Endothelial cell (in vitro differentiated cells): ENCODE measurements at places on chromosomes 4 and X.

DNA sequence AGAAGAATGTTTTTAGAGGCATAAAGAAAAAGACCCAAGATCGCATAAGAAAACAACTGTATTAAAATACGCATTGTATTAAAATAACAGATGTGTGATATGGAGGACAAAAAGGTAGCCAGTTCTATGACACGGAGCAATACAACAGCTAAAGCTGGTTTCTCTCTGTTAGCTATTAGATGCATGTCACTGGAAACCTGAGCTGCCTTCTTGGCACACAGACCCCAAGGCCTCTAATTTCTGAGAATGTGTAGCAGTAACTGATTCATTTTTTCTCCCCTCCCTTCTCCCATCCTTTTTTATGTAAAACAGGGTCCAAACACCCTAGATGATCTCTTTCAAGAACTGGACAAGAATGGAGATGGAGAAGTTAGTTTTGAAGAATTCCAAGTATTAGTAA lies 4.1 kb downstream of the S100G start:
- DNase-seq = no peak

DNA sequence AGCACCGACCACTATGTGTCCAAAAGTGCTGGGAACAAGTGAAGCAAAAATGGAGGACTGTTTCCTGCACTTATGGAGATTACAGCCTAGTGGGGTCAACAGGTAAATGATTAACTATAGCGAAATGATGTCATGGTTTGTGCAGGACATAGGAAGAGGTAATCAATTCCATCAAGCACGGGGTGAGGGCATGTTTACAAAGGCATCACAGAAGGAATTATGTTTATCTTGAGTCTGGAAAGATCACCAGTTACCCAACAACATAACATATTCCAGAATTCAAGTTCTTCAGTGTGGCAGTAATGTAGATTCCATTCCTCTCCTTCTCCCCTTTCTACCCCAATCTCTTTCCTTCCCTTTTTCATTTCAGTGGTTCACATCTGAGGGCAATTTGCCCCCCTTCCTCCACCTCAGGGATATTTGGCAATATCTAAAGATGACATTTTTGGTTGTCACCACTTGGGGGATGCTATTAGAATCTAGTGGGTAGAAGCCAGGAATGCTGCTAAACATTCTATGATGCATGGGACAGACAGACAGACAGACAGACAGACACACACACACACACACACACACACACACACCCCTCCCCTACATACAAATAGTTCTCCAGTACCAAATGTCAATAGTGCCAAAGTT lies 24.1 kb downstream of the FAM47E start:
- DNase-seq = no peak

- no peak for DNase-seq
Measured at GRCh38 chrX:154542723-154543424, 3.8 kb downstream of the G6PD start.

DNA sequence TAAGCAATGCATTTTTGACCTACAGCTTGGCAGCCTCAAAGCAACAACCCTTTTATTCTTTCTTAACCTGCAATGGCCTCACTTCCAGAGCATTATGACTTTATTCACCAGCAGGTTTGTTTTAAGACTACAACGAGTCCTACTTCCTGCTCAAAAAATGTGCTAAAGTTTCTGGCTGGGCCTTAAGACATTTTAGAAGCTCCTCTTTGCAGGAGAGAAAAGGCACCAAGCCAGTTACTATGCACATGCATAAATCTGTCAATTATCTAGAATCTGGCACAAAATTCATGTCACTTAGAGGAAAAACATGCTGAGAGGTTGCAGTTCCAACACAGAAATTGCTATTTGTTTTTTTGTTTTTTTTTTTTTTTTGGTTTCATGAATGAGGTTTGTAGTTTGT lies 223.0 kb upstream of the EPHA5 start:
- DNase-seq = no peak

DNA sequence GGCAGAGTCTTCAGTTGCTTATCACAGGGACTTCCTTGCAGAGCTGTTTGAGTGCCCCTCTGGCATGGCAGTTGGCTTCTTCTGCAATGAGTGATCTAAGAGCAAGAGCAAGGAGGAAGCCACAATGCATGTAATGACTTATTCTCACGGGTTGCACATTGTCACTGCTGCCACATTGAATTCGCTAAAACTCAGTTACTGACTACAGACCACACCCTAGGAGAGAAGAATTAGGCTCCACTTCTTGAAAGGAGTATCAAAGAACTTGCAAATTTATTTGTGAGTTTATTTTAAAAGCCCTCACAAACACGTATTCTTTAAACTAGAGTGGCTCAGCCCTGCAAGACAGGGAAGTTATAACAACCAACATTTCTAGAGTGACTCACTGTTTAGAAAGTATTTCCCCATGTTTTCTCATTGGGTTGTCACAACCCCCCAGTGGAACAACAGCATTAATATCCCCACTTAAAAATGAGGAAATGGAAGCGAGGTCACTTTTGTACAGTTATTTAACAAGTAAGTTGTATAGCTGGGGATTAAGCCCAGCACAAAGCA lies 32.4 kb upstream of the RBPJ start:
- no peak for DNase-seq

GRCh38 chr4:126448086-126448845 lies 1133.5 kb downstream of the FAT4 start:
- no peak for DNase-seq

DNA sequence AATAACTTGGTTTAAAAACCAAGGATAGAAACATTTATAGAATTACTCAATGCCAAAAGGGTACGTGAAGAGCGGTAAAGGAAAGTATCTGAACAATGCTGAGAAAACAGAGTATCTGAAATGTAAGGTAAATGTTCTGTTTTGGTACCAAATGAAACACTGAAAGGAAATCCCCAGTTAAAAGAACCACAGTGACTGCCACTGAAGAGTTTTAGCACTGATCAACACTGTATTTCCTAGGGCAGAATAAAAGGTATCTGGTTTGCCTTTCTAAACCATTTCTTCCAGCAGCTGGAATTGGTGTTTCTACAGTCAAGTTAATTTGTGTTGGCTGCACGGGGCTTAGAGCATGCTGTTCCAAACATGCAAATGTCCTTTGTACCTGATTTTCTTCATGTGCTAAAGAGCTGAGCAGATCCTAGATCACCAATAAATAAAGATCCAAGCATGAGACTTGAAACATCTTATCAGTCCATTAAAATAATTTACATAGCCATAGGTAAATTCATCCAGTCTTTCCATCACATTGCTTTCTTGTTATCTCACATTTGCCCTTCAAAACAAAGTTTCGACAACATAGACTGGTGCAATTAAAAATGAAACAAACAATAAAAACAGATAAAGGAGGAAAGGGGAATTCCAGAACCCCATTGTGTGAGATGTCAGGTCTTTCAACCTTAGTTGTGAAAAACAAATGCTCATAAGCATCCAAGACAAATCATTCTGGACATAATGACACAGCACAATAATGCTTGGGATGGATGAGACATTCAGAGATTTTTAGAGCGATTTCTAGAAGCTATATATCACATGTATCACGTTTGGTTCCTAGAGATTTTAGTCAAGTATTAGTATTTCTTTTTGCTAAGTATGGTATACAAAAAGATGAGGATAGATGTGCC lies 38.6 kb downstream of the MFAP3L start:
- DNase-seq = no peak

- no peak for DNase-seq
Measured at GRCh38 chr4:139912445-139912844, 241.5 kb downstream of the MAML3 start.

DNA sequence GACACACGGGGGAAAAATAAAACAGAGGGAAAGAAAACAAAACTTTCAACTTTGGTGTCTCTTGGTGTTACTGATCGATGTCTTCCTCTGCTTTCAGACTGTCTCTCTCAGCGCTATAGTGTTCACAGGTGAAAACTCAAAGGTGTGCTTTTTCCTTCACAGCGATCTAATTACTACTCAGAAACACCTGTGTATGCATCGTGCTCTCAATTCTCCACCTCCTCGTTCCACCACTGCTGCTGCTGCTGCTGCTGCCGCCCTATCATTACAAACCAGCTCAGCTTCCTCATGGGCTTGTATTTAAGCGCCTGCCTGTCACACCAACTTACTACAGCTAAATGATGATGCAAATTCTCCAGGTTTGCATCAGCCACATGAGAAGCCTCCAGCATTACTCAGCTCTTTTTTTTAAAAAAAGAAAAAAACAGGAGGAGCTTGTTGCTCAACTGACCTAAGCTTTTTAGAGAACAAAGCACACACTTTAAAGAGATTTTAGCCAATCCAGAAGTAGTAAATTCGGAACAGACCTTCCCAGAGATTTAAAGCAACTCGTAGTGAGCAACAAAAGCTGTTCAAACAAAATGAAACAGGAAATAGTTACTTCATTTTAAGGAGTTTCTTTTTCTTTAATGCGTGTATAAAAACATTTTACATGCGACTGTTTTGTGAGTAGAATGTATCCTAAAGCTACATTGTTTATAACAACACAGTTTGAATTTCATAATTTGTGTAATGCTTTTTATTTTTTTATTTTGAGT lies at the start of gene SLC7A11:
Gene SLC7A11 (minus strand): TSS at position 274 of the 758 bp plus-strand sequence. CDS start 280 bp downstream, outside the sequence.
- peak; percentile 49 for DNase-seq

GRCh38 chr4:111628437-111628836 lies 516.8 kb upstream of the FAM241A start:
- no peak for DNase-seq

GRCh38 chrX:45524805-45525204 lies 324.1 kb upstream of the DIPK2B start:
- no peak for DNase-seq

DNA sequence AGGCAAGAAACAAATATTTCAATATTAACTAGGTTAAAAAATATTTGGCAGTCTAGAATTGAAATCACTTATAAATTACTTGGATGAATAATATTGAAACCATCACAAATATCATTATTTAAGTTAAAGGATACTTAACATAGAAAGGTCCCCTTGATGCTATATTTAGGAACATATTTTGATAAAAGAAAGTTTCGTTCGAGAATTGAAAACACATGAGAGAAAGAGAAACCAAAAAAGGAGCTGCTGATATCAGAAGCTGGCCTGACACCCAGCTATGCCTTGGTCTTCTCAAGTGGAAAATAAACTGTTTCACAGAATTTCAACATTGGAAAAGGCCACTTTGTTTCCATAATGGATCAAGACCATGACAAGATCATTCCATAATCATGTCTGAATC lies 762.4 kb downstream of the DMD start:
- no peak for DNase-seq

GRCh38 chr4:163988865-163989264 lies 494.4 kb downstream of the TMA16 start:
- no peak for DNase-seq

DNA sequence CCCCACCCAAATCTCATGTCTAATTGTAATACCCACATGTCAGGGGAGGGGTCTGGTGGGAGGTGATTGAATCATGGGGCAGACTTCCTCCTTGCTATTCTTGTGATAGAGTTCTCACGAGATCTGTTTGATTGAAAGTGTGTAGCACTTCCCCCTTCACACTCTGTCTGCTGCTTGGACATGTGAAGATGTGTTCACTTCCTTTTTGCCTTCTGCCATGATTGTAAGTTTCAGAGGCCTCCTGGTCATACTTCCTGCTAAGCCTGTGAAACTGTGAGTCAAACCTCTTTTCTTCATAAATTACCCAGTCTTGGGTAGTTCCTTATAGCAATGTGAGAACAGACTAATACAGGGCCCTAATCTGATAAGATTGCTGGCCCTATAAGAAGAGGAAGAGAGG lies 1514.8 kb downstream of the RPA4 start:
- no peak for DNase-seq

- no peak for DNase-seq
Measured at GRCh38 chr4:146108756-146109155, 66.8 kb upstream of the LSM6 start.
